ENCODE measurements at places on chromosomes 7 and 10.
A peak's percentile ranks its signal among the peaks of the same experiment; 100 is the strongest.

DNA sequence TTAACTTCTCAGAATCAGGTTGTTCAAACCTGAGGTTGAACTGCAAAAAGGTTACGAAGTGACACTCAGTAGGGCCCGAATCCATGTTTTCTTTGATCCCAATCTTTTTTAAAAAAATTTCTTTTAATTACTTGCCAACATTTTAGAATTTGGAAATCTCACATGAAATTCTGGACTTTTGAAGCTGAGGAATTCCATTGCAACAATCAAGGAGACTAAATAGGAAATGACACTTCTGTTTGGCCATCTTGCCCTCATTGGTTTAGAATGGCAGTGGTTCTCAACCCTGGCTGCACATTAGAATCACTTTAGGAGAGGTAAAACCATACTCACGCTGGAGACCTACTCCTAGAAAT lies 471 bp upstream of the TOMM7 start:
- no peak for DNase-seq

DNA sequence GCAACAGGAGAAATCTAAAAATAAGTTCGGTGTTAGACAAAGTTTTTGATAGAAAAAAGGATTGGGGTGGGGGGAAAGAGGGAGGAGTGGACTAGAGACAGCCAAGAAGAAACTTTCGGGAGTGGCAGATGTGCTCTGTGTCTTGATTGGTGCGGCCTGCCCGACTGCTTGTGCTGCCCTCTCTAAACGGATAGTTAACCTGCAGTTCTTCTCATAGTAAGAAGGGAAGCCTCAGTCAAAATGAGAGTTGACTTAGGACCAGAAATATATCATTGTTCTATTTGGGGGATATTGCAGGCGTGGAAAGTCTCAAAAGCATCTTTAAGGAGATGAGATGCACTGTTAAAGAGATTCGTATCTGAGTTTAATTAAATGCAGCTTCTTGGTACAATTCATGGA lies 39.3 kb downstream of the UBE3C start:
- peak; percentile 54 for DNase-seq

GRCh38 chr10:95896071-95896850 lies 11.5 kb upstream of the CC2D2B start:
- no peak for DNase-seq

GRCh38 chr10:60209874-60210570 lies 179.7 kb downstream of the ANK3 start:
- no peak for DNase-seq
